ENCODE measurements at places on chromosomes 5 and 9. TPM values are rescaled to one million over a fixed set of nuclear protein-coding genes. Genes with fewer than 3 reads are reported as not detected.

DNA sequence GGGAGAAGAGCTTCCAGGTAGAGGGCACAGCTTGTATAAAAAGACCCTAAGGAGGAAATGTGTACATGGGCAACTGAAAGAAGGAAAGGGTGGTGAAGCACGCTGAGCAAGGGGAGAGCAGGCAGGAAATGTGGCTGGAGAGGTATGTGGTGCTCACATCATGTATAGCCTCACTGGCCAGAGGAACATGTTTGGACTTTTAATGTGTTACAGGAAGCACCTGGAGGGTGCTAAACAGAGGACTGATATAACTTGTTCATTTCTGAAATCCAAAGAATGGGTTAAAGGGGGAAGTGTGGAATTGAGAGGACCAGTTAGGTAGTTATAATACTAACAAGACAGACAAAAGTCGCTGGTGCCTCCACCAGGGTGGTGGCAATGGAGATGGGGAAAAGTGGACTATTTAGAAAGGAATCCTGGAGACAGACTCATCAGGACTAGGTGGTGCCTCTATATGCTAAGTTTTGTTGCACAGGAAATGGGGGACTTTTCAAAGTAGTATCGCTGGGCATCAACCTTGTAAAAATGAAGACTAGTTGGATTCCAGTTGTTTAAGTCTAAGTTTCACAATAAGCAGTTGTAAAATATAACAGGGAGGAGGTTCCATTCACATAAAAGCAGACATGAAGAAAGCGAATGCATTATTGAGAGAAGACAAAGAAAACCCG, 63.1 kb upstream of the CD180 start:
- no peaks in the 10 kb centered on the region for H3K36me3 ChIP-seq
- DNase-seq, result no peak

- no peak overlapping the region for H3K4me3 ChIP-seq
- no peaks in the 10 kb centered on the region for H3K36me3 ChIP-seq
- no peaks in the 10 kb centered on the region for H3K27me3 ChIP-seq
- no peak overlapping the region for H3K27ac ChIP-seq
- 0 out of 2 replicates have a peak, but pooled peaks cover 5% of the 10 kb centered on the region for H3K4me1 ChIP-seq
Measured at GRCh38 chr5:53942724-53943123, 367.6 kb downstream of the ARL15 start.

DNA sequence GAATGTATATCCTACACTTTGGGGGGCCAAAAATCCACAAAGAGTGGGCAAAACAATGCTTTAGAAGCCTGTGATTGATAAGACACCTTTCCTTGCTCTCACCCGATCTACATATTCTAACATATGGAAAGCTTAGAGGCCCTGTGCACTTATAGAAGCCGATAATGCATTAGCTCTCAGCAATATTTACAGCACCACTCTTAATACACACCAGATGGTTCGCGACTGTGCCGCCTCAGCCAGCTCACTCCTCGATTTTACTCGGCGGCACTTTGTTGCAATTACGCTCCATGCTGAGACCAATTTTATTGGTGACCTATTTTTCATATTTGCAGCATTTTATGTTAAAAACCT, 18.8 kb downstream of the NR2F1 start:
- no peak overlapping the region for H3K4me3 ChIP-seq
- H3K36me3 ChIP-seq, result no peaks in the 10 kb centered on the region
- peaks cover 6% of the 10 kb centered on the region for H3K4me1 ChIP-seq
- H3K27ac ChIP-seq, result no peak overlapping the region

DNA sequence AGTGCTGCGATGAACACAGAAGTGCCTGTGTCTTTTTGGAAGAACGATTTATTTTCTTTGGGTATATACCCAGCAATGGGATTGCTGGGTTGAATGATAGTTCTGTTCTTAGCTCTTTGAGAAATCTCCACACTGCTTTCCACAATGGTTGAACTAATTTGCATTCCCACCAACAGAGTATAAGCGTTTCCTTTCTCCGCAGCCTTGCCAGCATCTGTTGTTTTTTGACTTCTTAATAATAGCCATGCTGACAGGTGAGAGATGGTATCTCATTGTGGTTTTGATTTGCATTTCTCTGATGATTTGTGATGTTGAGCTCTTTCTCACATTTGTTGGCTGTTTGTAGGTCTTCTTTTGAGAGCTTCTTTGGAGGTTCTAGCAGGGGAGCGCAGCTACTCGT, 134.6 kb downstream of the TENT4A start:
- H3K4me3 ChIP-seq, result no peak overlapping the region
- no peak overlapping the region for H3K27ac ChIP-seq
- no peaks in the 10 kb centered on the region for H3K36me3 ChIP-seq
- no peak for DNase-seq

GRCh38 chr5:112366987-112367386, 52.1 kb downstream of the EPB41L4A start:
- no peaks in the 10 kb centered on the region for H3K27me3 ChIP-seq
- H3K4me1 ChIP-seq, result no peaks in the 10 kb centered on the region
- DNase-seq, result no peak
- H3K27ac ChIP-seq, result no peak overlapping the region
- H3K4me3 ChIP-seq, result no peak overlapping the region

DNA sequence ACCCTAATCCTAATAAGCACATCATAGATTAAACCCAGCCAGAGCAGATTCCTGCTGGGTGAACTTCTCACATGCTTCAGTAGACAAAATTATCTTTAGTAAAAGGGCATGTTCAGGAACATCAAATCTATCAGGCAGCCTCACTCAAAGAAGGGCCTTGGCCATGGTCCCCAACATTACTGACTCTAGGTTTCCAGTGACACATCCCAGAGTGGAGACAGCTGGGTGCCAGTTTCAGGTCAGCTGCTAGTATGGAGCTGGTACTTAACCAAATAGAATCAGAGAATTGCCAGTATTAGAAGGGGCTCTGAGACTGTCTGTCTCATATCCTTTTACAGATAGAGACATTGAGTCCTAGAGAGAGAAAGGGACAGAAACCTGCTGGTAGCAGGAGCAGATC, 44.1 kb upstream of the GALNT10 start:
- DNase-seq, result no peak
- H3K27ac ChIP-seq, result no peak overlapping the region
- no peak overlapping the region for H3K4me3 ChIP-seq
- no peaks in the 10 kb centered on the region for H3K27me3 ChIP-seq

DNA sequence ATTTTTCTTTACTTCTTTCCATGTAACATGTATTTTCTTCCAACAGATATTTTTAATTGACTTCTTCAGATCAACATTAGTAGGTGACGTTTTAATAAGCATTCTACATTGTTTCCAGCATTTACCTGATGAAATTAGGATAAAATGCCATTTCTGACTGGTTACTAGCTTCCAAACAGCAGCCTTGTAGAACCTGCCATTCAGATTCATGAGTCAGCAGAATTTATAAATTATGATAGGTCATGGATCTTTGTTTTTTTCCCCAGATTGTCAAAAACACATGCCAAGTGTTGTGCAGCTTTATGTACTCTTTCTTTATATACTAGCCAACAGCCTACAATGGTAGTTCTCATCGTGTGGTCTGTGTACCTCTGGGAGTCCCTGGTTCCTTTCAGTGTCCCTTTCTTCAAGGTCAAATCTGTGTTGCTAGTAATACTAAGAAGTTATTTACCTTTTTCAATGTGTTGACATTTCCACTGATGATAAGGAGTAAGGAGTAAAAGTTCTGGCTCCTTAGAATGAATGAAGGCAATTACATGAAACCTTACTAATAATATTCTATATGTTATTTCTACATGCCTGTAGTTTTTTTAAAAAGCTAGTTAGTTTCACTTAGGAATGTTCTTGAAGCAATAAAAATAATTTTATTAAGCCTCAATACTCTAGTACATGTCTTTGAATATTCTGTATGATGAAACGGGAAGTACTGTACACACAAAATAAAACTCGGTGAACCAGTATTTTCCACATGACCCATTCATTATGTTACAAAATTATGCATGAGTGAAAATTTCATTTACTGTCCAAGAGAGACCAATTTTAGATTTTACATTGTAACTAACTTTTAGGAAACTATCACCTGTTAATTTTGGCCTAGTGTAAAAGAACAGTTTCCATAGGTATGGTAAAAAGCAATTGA, 135.8 kb downstream of the ZCCHC7 start:
- no peaks in the 10 kb centered on the region for H3K27me3 ChIP-seq
- DNase-seq, result no peak
- H3K4me3 ChIP-seq, result no peak overlapping the region
- no peaks in the 10 kb centered on the region for H3K4me1 ChIP-seq

DNA sequence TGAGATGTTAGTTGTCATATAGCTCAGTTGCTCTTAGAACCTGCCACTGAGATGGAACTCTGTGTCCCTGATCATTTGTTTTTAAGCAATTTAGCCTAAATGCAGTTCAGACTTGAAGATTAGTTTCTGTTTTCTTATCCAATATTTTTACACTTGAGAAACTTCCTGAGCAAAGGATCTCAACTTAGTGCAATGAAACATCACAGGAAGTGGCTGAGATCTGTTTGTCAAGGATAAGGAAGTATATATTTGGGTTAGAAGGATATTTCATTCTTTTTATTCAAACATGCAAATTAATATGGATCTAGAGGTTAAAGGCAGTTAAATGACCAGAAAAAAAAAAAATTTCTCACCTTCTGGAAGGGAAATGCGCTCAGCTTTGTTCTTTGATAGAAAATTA, 19.7 kb upstream of the F2R start:
- H3K27me3 ChIP-seq, result no peaks in the 10 kb centered on the region
- no peak overlapping the region for H3K4me3 ChIP-seq
- peaks cover 21% of the 10 kb centered on the region for H3K4me1 ChIP-seq
- no peak overlapping the region for H3K27ac ChIP-seq
- no peaks in the 10 kb centered on the region for H3K36me3 ChIP-seq
- DNase-seq, result no peak

DNA sequence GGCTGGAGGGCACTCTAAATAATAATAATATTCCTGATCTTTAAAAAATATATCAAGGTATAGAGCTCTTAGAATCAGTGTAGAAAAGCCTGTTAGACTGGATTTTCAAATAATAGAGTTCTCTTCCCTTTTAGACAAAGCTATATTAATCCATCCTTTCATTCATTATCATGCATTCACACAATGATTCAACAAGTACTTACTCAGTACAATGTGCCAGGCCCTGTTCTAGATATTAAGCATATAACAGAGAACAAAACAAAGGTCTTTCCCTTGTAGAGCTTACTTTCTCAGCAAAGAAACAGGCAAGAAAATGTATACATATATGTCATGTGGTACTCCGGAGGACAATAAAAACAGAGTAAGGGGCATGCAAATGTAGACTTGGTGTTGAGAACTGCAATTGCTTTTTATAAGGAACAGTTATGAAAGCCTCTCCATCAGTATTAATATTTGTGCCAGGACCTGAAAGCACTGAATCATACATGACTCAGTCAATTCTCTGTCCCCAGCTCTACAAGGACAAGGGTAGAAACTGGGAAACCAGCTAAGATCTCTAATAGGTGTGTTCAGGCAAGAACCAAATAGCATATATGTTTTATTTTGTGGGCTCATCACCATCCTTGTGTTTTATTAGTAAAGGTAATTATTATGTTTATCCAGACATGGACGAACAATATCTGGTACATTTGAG, 72.2 kb downstream of the PIP5K1B start:
- H3K36me3 ChIP-seq, result no peaks in the 10 kb centered on the region
- H3K4me3 ChIP-seq, result no peak overlapping the region
- no peak for DNase-seq
- H3K27me3 ChIP-seq, result no peaks in the 10 kb centered on the region
- peaks cover 6% of the 10 kb centered on the region for H3K4me1 ChIP-seq

GRCh38 chr9:74948937-74949336, 3.8 kb downstream of the C9orf40 start:
- H3K27ac ChIP-seq, result no peak overlapping the region
- H3K4me3 ChIP-seq, result no peak overlapping the region
- H3K27me3 ChIP-seq, result no peaks in the 10 kb centered on the region
- no peak for DNase-seq
- no peaks in the 10 kb centered on the region for H3K4me1 ChIP-seq

- DNase-seq, result no peak
- H3K36me3 ChIP-seq, result peaks cover 58% of the 10 kb centered on the region
- H3K27ac ChIP-seq, result no peak overlapping the region
- no peaks in the 10 kb centered on the region for H3K27me3 ChIP-seq
- H3K4me1 ChIP-seq, result no peaks in the 10 kb centered on the region
Measured at GRCh38 chr9:92066168-92066567, 49.0 kb downstream of the SPTLC1 start.

DNA sequence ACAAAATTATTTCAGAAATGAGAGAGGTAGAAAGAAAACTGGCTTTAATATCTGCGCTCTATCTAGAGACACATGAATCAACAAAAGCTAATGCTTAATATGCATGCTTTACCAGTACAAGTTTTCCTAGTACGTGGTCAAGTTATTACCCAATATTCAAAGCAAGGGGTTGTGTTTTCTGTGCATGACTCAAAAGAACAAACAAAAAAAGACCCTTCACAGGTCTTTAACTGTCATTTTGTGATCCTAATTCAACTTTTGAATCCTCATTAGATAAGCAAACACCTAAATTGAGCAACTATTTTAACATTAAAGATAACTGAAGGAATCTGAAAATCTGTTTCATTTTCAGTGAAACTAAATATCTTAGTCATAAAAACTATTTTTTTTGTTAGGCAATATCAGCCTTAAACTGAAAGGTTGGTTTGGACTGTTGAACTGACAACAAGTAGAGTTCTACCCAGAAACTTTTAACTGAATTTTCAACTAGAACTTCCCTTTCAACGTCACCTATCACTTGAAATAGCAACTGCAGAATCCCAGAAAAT, 12.5 kb downstream of the ST8SIA4 start:
- no peaks in the 10 kb centered on the region for H3K36me3 ChIP-seq
- DNase-seq, result no peak
- H3K27ac ChIP-seq, result no peak overlapping the region
- H3K4me3 ChIP-seq, result no peak overlapping the region

DNA sequence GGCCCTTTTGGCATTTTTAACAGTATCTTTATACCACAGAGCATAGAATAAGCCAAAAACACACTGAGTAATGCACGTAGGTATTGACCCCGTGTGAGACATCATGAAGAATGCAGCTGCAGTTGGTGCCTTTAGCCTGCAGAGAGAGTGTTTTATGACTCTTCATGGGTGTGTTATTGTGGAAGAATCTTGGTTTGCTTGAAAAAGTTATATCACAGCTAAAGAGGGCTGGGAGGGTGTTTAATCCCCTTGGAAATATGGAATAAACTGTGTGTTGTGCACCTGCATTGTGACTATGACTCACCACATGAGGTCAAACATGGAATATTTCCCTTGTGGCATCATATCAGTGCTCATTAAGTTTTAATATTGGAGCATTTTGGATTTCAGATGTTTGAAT, 458.7 kb downstream of the CDH9 start:
- no peaks in the 10 kb centered on the region for H3K36me3 ChIP-seq
- H3K27me3 ChIP-seq, result no peaks in the 10 kb centered on the region
- no peak overlapping the region for H3K4me3 ChIP-seq
- H3K4me1 ChIP-seq, result no peaks in the 10 kb centered on the region
- no peak overlapping the region for H3K27ac ChIP-seq

PTCD2 gene
- 9.8 TPM for total RNA-seq

ARSI gene
- total RNA-seq, result 0.21 TPM

CDO1 gene
- total RNA-seq, result 6.8 TPM

SPINK1 gene
- not detected for total RNA-seq

HSPB3 gene
- total RNA-seq, result 32.5 TPM

Measured in SJSA1 (cell line).